ENCODE measurements at places on chromosomes 16 and 17.

DNA sequence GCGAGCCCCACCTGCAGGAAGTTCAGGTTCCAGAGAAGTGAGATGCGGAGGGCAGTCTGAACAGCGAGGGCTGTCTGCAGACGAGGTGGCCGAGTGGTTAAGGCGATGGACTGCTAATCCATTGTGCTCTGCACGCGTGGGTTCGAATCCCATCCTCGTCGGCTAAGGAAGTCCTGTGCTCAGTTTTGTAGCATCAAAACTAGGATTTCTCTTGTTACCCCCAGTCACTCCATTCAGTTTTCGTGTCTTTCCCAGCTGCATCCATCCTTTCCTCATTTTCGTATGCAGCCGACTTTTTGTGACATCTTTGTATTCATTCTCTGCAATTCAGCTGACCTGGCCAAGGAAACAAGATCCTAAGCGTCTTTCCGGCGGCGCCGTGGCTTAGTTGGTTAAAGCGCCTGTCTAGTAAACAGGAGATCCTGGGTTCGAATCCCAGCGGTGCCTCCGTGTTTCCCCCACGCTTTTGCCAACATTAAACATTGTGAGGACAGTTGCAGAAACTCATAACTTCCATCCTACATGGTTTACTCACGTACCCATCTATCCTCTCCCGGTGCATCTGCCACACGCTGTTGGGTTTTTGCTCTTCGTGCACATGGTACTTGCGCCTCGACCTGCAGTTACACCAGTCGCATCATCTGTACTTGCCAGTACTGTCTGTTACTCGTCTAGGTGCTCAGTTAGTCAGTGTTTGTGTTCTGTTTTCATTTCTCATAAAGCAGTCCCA lies 3.0 kb downstream of the BORCS6 start:
- peak; percentile 93 for DNase-seq

- DNase-seq = no peak
Observed at GRCh38 chr16:1487395-1488053, 1.2 kb downstream of the PTX4 start.

DNA sequence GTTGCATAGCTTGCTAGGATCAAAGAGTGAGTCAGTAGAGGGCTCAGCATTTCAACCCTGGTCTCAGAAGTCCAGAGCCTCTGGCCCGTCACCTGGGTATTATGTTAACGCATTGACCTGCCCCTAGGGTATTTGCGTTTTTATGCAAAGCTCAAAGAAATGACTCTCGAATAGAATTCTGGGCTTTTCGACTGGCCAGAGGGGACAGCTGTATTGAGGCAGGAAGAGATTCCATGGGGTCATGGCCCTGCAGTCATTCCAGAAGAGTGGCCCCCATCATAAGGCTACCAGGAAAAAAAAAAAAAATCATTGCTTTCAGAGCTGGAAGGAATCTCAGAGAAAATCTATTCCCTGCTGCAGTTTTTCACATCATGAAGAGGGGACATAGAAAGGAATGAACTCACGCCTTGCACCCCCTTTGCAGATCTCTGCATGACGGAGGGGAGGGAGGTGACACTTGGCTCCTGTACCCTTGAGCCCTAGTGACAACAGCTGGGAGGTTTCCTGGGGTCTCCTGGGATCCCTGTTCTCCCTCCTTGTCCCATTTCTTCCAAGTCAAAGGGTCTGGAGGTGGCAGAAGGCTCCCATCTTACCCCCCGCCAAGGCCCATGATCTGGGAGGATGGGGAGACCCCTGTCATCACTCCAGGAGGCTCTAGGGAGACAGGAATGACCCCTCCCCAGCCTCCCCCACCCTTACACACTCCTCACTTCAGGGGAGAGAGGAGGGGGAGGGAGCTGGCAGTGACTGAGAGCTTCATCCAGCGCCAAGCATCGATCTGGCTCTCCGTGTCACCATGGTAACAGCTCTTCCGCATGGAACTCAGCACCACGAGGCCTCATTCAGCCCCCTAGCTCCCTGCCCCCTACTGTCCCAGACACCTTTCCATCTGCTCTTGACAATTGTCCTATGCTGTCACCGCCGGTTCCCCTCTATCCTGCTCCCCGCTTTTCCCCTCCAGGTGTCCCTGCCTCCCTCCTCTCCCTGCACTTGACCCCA lies 35.8 kb downstream of the GP2 start:
- DNase-seq = no peak

DNA sequence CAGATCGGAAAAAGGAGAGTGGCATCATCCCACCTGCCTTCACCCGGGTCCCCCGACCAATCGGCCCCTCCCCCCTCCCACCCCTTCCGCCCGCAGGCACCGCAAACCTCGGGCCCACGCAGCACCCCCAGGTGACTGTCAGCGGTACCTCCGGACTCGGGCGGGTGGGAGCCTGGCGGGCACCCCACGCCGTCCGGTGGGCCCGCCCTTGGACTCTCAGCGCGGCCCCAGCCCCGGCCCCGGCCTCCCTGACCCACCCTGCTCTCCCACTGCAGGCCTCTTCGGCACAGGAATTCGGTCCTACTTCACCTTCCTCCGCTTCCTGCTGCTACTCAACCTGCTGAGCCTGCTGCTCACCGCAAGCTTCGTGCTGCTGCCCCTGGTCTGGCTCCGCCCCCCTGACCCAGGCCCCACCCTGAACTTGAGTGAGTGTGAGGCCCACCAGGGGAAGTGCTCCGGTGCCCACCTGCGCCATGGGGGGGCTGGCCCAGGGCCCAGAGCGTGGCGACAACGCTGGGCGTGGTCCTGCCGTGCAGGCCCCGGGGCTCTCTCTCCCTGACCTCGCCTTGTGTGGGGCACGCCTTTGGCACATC lies 1.6 kb downstream of the TMC8 start:
- DNase-seq = peak; percentile 69

- no peak for DNase-seq
Observed at GRCh38 chr16:11966173-11966572, 1.2 kb downstream of the TNFRSF17 start.

DNA sequence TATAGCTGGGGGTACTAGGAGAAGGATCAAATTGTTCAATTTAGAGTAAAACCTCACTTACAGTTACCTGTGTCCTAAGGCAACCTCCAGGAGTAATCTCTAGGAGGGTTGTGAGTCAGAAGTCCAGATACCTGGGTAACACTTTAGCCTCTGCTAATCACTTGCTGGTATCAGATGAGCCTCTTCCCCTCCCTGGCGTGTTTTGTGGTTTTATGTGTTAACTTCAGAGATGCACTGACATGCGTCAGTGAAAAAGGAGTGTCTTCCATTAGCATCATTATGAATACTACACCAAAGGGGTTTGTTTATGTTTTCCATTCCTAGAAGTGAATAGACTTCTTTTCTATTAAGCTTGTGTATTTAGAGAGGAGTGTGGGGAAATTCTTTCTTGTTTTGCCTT lies 208.2 kb downstream of the FTO start:
- peak; percentile 57 for DNase-seq

DNA sequence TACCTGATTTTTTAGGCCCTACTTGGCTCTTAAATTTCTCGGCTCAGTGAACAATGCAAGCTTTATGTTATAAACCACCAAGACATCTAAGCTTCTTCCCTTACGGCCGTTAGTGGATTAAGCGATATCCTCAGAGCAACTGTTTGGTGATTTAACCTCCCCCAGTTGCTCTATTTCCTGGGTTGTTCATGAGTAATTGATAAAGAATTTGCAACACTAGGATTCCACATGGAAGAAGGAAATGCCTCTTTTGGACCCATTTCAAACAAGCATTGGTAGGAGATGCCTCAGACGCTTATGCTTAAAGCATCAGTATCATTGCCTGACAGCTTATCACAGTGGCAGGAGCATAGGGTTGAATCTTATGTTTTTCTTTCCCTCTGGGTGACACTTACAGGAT lies 65.3 kb downstream of the RBFOX1 start:
- DNase-seq = no peak

- DNase-seq = peak; percentile 42
Observed at GRCh38 chr16:57689762-57690558, 4.6 kb upstream of the DRC7 start.

DNA sequence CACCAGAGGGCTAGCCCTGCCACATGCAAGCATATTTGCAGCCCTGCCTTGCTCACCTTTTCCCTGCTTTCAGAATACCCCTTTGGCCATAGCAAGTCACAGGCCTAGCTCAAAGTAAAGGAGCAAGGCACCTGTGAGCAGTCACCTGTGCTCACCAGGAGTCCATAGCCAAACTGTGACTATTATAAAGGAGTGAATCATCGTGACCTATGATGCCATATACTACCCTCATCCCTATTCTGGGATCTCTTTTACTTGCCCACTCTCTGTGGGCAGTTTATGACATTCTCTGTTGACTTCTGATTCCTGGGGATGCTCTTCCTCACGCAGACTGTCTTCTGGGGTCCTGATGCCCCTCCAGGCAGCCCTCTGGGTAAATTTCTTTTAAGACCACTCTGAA lies 200.5 kb upstream of the NLRP1 start:
- DNase-seq = no peak

DNA sequence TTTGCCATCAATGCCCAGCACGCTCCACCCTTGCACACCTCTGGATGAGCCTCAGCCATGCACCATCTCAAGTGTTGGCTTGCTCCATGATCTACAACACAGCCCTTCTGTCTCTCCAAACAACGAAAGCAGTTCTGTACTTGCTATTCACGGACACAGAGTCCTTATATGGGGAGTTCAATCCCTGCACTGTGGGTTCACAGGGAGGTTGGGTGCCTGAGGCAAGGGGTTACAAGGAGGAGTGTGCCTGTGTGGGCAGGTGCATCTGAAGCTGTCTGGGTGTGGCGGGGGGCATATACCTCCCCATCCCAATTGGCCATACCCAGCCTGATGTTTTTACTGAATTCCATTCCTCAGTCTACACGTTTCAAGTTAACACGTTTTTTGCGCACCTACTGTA lies 5.6 kb downstream of the RUNDC3A start:
- DNase-seq = no peak

DNA sequence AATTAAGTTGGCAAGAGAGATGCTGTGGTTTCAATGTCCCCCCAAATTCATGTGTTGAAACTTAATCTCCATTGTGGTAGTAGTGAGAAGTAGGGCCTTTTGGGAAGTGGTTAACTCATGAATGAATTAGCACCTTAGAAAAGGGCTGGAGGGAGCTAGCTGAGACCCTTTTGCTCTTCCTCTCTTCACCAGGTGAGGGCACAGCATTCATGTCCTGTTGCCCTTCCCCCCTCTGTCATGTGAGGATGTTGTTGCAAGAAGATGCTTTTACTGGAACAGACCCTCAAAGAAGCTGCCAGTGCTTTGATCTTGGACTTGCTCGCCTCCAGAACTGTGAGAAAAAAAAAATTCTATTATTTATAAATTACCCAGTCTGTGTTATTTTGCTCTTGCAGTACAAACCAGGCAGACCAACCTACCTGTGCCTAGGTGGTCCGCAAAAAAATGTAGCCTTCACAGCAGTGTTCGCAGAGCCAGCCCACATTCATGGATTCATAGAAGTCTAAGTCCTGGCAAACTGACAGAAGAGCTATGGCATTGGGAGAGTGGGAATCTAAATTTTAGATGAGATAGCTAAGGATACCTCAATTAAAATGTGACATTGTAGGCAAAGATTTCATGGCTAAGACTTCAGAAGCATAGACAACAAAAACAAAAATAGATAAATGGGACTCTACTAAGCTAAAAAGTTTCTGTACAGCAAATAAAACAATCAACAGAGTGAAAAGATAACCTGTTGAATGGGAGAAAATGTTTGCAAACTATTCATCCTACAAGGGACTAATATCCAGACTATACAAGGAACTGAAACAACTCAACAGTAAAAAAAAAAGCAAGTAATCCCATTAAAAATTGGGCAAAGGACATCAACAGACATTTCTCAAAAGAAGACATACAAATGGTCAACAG lies 32.0 kb upstream of the ABCA5 start:
- peak; percentile 7 for DNase-seq

- DNase-seq = no peak
Observed at GRCh38 chr16:16120044-16120381, 103.3 kb downstream of the ABCC6 start.

DNA sequence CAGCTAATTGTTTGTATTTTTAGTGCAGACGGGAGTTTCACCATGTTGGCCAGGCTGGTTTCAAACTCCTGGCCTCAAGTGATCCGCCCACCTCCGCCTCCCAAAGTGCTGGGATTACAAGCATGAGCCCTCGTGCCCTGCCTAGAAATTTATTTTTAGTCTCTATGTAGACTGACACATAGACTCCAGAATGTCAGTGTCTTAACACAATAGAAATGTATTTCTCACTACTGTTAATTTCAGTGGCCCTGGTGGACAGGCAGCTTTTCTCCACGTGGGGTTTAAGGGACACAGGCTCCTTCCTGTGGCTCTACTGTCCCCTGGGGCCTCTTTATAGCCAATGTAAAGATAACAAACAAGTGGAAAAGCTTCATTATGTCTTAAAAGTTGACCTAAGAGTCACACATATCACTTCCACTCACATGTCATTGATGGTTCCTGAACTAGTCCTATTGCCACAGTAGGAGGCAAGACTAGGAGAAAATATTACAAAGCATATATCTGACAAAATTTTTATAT lies 43.8 kb downstream of the COPRS start:
- DNase-seq = no peak

DNA sequence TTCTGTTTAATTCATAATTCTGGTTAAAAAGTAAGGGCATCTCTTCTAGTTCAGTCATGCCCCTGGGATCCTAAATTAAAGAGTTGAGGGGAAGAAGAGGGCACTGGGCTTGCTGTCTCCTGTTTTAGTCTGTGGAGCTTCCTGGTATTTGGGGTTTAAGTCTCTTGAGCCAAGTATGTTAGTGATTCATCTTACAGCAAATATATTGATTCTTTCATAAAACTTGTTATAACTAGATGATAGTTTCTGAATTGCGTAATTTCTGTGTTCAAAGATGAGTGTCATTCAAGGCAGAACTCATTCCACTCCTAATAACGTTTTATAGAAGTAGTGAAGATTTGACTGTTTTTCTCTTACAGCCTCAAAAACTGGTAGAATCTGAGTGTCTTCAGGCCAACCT lies 1.7 kb downstream of the TXNDC17 start:
- DNase-seq = no peak

GRCh38 chr17:81536299-81537290 lies 8.4 kb downstream of the FSCN2 start:
- no peak for DNase-seq

DNA sequence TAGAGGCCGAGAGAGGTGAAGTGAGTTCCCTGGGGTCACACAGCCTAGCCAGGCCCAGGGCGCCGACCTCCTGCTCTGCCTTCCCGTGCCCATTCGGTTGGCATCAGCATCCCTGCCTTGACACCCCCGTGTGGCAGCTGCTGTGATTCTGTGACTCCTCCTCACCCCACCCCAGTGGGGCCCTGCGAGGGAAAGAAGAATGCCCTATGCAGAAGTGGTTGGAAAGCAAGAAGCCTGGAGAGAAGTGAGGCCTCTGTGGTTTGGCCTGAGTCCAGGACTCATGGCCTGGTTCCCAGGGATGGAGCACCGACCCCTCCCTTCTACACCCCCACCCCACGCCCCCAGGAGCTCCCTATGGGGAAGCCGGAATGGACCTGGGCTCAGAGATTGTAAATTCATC lies 296.2 kb downstream of the SEC14L1 start:
- DNase-seq = no peak

- no peak for DNase-seq
Observed at GRCh38 chr17:44601539-44601938, 44.3 kb downstream of the FZD2 start.

DNA sequence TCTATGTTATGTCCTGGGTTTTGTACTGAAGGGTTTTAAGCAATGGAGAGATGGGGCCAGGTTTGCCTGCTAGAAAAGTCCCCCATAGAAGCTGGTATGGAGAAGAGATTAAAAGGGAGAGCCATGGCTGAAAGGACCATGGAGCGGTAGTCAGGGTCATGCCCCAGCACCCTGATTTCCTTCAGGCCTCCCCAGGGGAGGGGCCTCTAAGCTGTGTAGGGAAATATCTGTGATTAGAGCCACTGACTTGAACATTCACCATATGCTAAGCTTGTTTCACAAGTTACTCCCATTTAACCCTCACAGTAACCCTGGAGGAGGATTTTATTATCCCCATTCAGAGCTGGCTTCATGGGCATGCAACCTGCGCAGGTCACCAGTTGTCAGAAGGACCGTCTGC lies 3.8 kb upstream of the ATP2A3 start:
- no peak for DNase-seq
